ENCODE measurements at places on chromosomes 2 and 18.

DNA sequence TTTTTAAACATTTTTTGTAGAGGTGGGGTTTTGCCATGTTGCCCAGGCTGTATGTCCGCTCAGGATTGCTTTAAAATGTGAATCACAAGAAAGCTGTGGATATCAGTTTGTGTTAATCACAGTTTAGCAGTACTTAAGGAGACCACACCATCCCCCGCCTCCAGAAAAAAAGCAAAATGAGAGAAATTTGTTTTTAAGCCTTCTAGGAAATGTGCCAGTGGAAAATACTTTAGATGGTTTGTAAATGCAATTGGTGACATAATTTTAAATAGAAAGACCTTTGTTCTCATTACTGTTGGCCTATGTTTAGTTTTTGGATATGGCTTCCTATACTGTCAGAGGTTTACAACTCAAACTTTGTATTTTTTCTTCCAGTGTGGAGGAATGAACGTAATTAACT is 27.0 kb downstream of the GCA start:
- H3K4me3 ChIP-seq: no peak overlapping the region
- no peaks in the 10 kb centered on the region for H3K4me1 ChIP-seq
- H3K36me3 ChIP-seq: no peaks in the 10 kb centered on the region

GRCh38 chr2:213251618-213252017 is 32.6 kb upstream of the SPAG16 start:
- no peaks in the 10 kb centered on the region for H3K4me1 ChIP-seq
- no peak overlapping the region for H3K27ac ChIP-seq
- no peaks in the 10 kb centered on the region for H3K36me3 ChIP-seq
- peak; percentile 61 for DNase-seq
- H3K4me3 ChIP-seq: no peak overlapping the region

GRCh38 chr18:66734451-66734850 is 130.6 kb upstream of the CDH19 start:
- no peaks in the 10 kb centered on the region for H3K4me1 ChIP-seq
- no peak for DNase-seq

- H3K27ac ChIP-seq: no peak overlapping the region
- no peaks in the 10 kb centered on the region for H3K36me3 ChIP-seq
These were observed 12.8 kb upstream of the MAP3K20 start for GRCh38 chr2:173062801-173063200.

DNA sequence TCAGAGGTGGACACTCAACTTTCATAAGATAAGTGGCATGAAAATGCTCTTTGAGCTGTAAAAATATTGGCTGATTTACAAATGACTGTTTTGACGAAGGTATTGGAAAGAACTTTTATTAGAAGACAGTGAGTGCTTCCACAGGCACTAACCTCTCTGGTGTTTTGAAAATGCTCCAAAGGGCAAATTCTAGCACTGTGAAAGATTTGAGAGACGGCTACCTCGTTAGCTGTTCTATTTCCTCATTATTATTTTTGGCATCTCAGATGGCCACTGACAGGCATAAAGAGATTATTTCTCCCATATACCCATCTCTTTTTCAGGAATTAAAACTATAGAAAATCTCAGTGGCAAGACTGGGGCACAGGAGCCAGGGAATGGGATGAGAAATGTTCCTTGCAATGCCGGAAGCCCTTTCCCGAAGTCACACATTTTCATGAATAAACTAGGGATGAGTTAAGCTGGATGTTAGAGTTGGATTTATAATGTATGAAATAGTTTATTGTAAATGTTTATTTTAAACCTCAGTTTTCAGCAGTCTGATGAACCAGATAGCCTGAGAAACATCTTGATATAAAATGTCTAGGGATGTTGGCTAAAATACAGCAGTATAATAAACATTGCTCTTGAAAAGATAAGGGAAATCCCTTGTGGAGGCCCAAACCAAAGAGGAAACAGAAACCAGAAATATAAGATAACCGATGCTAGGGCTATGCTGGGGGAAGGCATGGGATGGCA is 175.7 kb downstream of the ASB1 start:
- no peak overlapping the region for H3K27ac ChIP-seq
- H3K4me1 ChIP-seq: no peaks in the 10 kb centered on the region
- no peak for DNase-seq
- no peaks in the 10 kb centered on the region for H3K36me3 ChIP-seq
- H3K27me3 ChIP-seq: no peaks in the 10 kb centered on the region
- no peak overlapping the region for H3K4me3 ChIP-seq

- no peaks in the 10 kb centered on the region for H3K36me3 ChIP-seq
- peaks cover 19% of the 10 kb centered on the region for H3K4me1 ChIP-seq
- H3K27ac ChIP-seq: no peak overlapping the region
- H3K4me3 ChIP-seq: no peak overlapping the region
- no peak for DNase-seq
- H3K27me3 ChIP-seq: no peaks in the 10 kb centered on the region
These were observed 48.6 kb upstream of the RPL31 start for GRCh38 chr2:100953406-100954043.

GRCh38 chr18:61833978-61834377 is 58.8 kb downstream of the RNF152 start:
- peaks cover 17% of the 10 kb centered on the region for H3K4me1 ChIP-seq
- no peaks in the 10 kb centered on the region for H3K36me3 ChIP-seq
- no peak overlapping the region for H3K27ac ChIP-seq
- no peak for DNase-seq
- no peak overlapping the region for H3K4me3 ChIP-seq

DNA sequence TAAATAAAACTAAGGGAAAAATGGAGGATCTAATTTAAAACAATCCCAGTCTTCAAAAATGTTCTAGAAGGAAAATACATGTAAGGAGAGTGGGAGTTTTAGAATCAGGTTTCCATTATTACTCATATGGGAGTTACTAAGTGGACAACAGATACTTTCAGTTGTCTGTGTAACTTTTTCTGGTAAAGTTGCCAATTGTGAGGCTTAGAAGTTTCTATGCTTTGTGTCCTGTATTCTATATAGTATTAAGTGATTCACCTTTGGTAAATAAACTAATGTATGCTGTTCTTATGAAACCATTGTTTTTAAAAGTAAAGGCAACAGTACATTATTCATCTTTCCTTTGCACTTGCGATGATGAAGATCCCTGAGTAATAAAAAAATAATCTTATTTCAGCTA is 274.9 kb downstream of the NR4A2 start:
- H3K36me3 ChIP-seq: no peaks in the 10 kb centered on the region
- no peak for DNase-seq
- no peak overlapping the region for H3K4me3 ChIP-seq

GRCh38 chr18:48915626-48916425 is 34.9 kb downstream of the SMAD7 start:
- 0 out of 2 replicates have a peak, but pooled peaks cover under 1% of the 10 kb centered on the region for H3K36me3 ChIP-seq
- no peak overlapping the region for H3K4me3 ChIP-seq
- peaks cover 74% of the 10 kb centered on the region for H3K4me1 ChIP-seq

DNA sequence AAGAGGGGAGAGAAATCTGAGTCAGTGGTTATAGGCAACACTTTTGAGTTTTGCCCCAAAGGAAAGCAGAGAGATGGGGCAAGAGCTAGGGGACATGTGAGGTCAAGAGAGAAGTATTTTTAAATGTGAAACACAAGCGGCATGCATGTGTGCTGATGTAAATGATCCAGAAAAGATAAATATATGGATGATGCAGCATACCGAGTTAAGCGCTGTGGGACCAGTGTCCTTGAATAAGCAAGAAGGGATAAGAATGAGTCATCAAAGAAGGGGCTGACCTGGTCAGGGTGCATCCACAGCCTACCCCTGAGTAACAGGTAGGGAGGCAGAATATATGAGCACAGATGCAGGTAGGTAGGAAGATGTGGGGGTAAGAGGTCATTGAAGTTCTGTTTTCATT is 180.9 kb downstream of the TRABD2A start:
- H3K4me3 ChIP-seq: no peak overlapping the region
- H3K27me3 ChIP-seq: no peaks in the 10 kb centered on the region
- H3K36me3 ChIP-seq: no peaks in the 10 kb centered on the region
- H3K4me1 ChIP-seq: no peaks in the 10 kb centered on the region
- DNase-seq: no peak

GRCh38 chr2:188269004-188269403 is 22.7 kb upstream of the GULP1 start:
- no peaks in the 10 kb centered on the region for H3K27me3 ChIP-seq
- H3K27ac ChIP-seq: no peak overlapping the region
- no peak overlapping the region for H3K4me3 ChIP-seq
- H3K4me1 ChIP-seq: no peaks in the 10 kb centered on the region
- DNase-seq: no peak

GRCh38 chr2:71291398-71291797 is 40.2 kb upstream of the ZNF638 start:
- H3K4me1 ChIP-seq: no peaks in the 10 kb centered on the region
- H3K27ac ChIP-seq: no peak overlapping the region
- DNase-seq: no peak
- no peak overlapping the region for H3K4me3 ChIP-seq
- no peaks in the 10 kb centered on the region for H3K27me3 ChIP-seq
- H3K36me3 ChIP-seq: no peaks in the 10 kb centered on the region

DNA sequence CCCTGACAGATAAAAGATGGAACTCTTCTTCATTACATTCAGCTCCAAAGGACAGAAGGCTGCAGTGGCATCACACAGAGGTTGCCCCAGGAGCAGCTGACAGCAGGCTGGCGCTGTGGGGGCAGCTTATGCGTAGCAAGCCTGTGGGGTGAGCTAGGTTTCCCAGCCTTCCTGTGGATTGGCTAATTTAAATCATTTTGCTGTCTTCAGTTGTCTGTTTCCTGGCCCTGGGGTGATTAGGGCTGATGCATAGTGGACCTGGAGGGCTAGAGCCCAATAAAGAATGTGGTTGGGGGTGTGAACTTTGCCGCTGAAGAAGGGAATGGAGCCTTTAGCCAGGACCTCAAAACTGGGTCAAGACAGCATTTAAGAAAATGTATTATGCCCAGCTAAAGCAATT is 1038.0 kb downstream of the SOCS6 start:
- no peaks in the 10 kb centered on the region for H3K36me3 ChIP-seq
- no peak for DNase-seq
- H3K4me3 ChIP-seq: no peak overlapping the region
- H3K4me1 ChIP-seq: peaks cover 41% of the 10 kb centered on the region
- H3K27ac ChIP-seq: no peak overlapping the region

DNA sequence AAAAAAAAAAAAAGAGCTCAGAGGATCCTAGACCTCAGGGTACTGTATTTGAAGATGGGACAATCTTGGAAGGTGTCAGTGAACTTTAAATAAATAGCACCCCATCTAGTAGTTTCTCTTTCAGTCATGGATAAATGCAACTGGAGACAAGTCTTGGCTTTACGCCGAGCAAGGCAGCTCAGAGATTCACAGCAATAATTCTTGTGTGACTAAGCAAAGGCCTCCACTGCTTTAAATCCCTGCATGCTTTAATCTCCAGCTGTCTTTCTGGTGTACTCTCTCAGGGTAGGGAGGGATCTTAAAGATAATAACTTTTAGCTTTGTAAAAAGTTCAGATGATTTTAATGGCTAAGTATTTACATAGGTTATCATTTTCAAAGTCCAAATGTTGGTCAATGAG is 36.3 kb downstream of the NRXN1 start:
- no peaks in the 10 kb centered on the region for H3K36me3 ChIP-seq
- DNase-seq: no peak
- no peaks in the 10 kb centered on the region for H3K27me3 ChIP-seq

Data from MM.1S (cell line).